ENCODE measurements at places on chromosomes 1 and 21. TPM values are rescaled to one million over a fixed set of nuclear protein-coding genes. Genes with fewer than 3 reads are reported as not detected.

Gene ARHGEF19
- 9.6 TPM for total RNA-seq

Gene ZNF695
- total RNA-seq: 0.36 TPM

Gene LRRC53
- total RNA-seq: not detected

GRCh38 chr1:46804027-46804889 is 5.4 kb downstream of the CYP4B1 start:
- no peak for DNase-seq

Data from naive thymus-derived CD4-positive, alpha-beta T cell (primary cell).